ENCODE measurements at places on chromosomes 1 and 21. TPM values are rescaled to one million over a fixed set of nuclear protein-coding genes. Genes with fewer than 3 reads are reported as not detected.

The C1orf56 gene
- 12.5 TPM for total RNA-seq

The FH gene
- 44.0 TPM for total RNA-seq

GRCh38 chr1:229248821-229249817 is 21.8 kb upstream of the RAB4A start:
- no peak for DNase-seq

- no peak for DNase-seq
These were observed 5.5 kb downstream of the SCAF4 start for GRCh38 chr21:31726407-31726806.

- no peak for DNase-seq
These were observed 14.7 kb downstream of the RAB42 start for GRCh38 chr1:28606771-28607170.

GRCh38 chr1:118649369-118650106 is 338.6 kb downstream of the TBX15 start:
- DNase-seq: no peak

DNA sequence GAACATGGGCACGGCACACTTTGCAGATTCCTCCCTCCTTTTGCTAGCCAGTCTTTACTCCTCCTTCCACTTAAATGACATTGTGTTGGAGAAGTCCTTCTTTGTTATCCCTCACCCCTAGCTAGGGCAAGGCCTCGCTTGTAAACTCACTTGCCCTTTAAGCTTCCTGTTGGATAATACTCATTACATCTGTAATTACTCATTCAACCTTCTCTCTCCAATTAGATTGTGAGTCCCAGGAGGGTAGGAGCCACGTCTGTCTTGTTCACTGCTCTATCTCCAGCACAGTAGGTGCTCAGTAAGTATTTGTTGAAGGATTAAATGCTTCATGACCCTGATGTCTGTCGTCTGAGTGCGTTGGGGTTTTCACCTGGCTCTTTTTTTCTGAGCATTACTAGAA is 98.7 kb upstream of the USP24 start:
- no peak for DNase-seq

DNA sequence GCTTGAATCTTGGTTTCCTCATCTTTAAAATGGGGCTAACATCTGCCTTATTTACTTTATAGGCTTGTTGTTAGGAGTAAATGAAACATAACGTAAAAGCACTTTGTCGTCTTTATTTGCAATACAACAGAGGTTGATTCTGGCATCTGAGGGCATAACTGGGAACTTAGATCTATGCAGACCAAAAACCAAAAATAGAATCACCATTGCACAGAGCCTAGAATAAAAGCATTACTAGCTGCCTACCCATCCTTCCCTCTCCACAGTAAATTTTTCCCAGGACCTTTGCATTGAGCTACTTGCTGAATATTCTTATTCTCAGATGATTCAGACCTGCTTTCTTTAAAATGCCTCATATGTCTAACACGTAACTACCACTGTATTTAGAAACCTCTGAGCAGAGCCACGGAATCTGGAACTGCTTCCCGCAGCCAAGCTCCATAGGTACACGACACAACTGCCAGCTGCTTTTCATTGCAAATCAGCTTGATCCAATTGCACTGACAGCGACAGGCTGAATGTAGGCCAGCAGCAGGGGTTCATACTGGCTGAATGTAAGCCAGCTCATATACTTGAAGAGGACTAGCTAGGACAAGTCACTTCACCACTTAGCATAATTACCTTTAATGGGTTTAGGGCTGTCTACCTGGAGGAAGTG is 33.2 kb upstream of the SERBP1 start:
- no peak for DNase-seq
